Esophagus squamous epithelium (tissue), 5 donors: ENCODE measurements at places on chromosomes 3 and 15.

GRCh38 chr3:30353711-30354467, 252.5 kb upstream of the TGFBR2 start:
- DNase-seq: no peak

- DNase-seq: no peak
These were observed 2.8 kb downstream of the NR2E3 start for GRCh38 chr15:71812966-71813722.

DNA sequence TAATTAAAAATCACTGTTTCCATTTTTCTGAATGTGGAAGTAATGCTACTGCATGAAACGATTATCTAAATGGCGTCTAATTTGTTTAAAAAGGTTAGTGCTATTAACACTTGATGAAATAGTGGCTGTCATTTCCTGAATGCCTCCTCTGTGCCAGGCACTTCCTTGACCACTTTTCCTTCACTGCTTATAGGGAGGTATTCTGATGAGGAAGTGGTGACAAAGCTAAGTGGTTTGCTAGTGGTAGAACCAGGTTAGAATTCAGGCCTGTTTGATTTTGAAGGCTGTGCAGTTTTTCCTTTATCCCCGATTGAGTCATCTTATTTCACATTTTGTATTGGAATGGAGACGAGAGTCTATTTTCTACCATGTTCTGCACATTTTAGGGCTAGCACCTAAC, 119.0 kb downstream of the USP13 start:
- DNase-seq: no peak

DNA sequence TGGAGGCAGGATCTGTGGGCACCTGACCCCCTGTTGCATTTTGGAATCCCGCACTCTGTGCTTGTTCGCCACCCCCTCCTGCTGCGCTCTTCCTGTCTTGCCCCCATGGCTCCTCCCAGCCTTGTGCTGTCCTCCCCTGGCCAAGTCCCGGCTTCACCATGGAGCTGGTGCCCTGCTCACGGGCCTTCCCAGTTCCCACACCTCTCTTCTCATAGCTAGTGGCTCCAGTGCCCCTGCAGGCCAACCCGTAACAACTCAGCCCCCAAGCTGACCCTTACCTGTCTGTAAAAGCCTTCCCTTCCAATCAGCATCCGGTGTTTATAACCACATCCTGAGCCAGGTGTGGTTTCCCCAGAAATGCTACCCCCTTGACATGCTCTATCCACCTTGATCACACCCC, 407.7 kb upstream of the C2CD4B start:
- no peak for DNase-seq

GRCh38 chr15:70308011-70308734, 210.5 kb upstream of the TLE3 start:
- no peak for DNase-seq
